ENCODE measurements at places on chromosomes 3 and 15.

DNA sequence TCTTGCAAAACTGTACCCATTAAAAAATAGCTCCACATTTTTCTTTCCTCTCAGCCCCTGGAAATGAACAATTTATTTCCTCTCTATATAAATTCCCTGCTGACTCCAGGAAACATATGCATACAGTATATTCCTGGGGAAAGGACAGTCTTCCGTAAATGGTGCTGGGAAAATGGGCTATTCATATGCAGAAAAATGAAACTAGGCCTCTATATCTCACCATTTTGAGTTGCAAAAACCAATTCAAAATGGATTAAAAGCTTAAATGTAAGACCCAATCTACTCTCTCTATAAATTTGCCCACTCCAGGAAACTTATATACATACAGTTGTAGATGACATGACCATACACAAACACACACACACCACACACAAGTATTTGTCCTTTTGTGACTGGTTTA lies 85.9 kb upstream of the GPR149 start:
- DNase-seq = no peak

- no peak for DNase-seq
These were observed 37.9 kb downstream of the LIPC start for GRCh38 chr15:58469432-58470353.

GRCh38 chr3:32392536-32393302 lies 1.1 kb downstream of the CMTM7 start:
- peak; percentile 77 for DNase-seq

DNA sequence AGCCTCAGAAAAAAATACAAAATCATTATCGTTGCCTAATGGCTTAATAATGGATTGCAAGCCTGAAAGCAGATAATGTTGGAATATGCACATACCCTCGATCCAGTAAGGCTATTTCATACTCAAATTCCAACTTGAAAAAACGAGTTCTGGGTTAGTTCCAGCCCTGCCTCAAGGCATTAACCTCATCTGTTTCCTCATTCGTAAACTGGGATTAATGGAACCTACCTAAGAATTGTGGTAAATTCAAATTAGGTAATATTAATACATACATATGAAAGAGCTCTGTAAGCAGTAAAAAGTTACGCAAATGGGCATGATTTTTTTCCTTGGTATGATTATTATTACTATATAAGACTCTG lies 107.5 kb downstream of the SRGAP3 start:
- DNase-seq = no peak

GRCh38 chr15:63519041-63519440 lies 14.6 kb downstream of the USP3 start:
- DNase-seq = no peak

DNA sequence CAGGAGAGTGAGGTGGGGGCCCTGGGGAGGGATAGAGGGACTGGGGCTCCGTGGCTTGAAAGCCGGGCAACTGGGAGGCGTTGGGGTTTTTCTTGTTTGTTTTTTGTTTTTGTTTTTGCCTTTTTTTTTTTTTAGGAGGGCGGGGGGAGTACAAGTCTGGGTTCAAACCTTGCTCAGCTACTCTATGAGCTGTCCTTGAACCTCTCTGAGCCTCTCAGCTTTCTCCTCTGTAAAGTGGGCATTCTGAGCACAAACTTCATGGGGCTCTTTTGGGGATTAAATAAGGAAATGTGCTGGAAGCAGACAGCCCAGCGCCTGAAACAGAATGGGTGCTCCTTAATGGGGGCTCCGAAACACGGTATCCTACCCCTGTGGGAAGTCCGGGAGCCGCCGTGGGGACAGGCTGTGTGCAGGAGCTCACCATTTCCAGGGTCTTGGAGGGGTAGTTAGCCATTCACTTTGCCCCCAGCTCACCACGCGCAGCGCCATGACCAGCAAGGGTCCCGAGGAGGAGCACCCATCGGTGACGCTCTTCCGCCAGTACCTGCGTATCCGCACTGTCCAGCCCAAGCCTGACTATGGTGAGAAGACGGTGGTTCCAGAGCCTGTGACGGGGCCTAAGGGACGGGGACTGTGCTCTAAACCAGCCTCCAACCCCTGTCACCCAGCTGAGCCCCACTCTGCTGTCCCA lies 388 bp downstream of the ACY1 start:
- no peak for DNase-seq

DNA sequence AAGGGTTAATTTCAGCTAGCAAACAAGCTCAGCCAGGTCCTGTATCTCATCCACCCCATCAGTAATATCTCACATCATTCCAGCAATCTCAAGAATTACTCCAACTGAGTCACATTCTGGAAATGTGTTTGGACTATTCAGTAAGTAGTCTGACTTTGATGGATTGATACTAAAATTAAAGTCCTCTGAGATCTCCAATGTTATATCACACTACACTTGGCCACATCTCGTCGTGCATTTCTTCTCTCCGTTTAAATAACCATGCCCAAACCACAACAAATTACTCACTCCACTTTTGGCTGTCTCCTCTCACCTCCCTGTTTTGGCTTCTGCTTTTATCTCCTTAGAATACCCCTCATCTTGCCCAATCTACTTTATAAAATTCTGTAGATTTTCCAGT lies 292.2 kb downstream of the PYDC2 start:
- DNase-seq = no peak

GRCh38 chr15:98611808-98612207 lies 36.5 kb upstream of the IGF1R start:
- no peak for DNase-seq

GRCh38 chr3:88133711-88134263 lies 16.0 kb upstream of the C3orf38 start:
- DNase-seq = no peak

DNA sequence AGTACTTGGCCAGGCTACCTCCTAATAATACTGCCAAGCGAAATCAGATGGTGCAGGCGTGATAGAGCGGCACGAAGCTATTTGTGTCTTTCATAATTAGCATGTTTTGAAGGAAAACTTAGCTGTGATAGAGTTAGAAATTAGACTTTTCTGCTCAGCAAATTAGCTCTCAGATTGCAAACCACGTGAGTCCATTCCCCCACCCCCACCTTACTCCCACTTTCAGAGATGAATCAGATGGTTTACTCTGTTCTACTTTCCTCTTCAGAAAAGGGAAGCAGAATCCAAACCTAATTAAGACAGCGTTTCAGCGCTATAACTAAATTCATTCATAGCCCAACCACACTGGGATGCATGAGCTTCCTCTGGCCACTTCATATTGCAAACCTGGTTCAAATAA lies 214.6 kb downstream of the SLCO3A1 start:
- no peak for DNase-seq

DNA sequence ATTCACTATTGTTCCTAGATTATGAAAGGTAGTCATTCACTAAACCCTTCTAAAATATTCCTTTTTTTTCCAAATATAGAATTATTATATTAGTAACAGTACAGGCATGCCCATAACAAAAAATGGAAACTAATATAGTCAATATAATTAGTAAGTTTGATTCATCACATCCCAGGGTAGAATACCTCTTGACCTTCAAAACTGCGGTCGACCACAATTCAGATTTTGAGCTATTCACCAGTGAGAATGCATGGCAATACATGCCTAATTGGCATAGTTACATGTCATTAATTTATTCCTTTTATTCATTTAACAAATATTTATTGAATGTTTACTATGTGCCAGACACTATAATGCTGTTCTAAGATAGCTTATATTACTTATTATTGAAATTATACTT lies 98.0 kb downstream of the CHL1 start:
- no peak for DNase-seq

- no peak for DNase-seq
These were observed 187.2 kb downstream of the CLSTN2 start for GRCh38 chr3:140122183-140122582.

GRCh38 chr3:112974894-112975293 lies at the start of gene CD200R1:
TSS of gene CD200R1 (minus strand) at chr3:112975103. CDS start at chr3:112974857, 246 bp downstream.
- DNase-seq = no peak

DNA sequence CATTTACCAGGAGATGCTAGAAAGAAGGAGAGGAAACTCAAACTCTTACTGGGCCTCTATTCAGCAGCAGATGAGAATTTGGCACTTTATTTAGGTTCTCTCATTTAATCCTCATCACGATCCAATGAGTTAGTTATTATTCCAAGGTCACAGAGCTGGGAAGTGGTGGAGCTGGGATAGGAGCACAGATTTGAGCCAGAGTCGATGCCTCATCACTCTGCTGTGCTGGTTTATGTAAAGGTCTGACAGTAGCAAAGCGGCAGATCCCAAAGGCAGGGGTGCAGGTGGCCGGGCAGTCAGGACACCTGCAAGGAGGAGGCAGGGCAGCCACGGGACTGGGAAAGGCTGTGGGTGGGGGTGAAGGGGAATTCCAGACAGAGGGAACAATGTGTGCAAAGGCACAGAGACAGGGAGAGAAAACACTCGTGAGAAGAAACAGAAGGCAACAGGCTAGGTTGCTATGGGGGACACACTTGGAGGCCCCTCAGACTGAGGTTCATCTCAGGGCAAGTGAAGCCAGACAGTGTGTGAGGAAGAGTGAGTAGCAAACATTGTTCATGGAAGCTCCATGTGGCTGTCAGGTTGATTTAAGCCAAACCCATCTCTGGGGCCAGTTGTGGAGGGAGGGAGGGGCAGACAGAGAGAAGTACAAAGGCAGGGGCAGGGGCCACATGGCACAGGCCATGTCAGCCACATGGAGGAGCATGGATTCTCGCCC lies 26.8 kb downstream of the RAB6B start:
- no peak for DNase-seq

- no peak for DNase-seq
These were observed 160.4 kb downstream of the CHL1 start for GRCh38 chr3:356952-357351.

- peak; percentile 56 for DNase-seq
These were observed 46.7 kb downstream of the MESD start for GRCh38 chr15:80942746-80943565.

DNA sequence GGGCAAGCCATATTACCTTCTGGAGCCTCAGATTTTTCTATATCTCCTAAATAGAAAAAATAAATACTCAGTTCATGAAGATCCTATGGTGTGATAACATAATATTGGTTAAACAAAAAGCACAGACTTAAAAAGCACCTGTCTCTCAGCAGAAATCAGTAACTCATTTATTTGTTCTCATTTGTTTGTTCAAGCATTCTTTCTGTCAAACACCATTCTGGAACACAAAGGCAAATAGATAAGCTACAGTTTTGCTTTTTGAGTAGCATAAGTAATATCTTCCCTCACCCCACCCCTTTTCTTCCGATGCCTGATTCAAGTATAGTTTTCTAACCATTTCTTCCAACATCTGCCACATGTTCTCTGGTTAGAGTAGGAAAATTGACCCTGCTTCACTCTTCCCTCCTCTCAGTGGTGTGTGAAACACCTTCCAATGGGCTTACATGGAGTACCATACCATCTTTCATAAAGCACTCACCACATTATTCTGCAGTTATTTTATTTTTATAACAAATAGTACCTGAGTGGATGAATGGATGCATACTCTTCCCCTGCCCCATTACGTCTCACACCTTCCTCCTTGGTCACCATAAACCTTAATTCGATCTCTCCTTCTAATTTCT lies 8.4 kb upstream of the IL1RAP start:
- DNase-seq = no peak

- DNase-seq = no peak
These were observed 140.4 kb downstream of the ANO10 start for GRCh38 chr3:43481375-43481774.

- DNase-seq = no peak
These were observed 674 bp downstream of the SERP1 start for GRCh38 chr3:150545419-150546225.

DNA sequence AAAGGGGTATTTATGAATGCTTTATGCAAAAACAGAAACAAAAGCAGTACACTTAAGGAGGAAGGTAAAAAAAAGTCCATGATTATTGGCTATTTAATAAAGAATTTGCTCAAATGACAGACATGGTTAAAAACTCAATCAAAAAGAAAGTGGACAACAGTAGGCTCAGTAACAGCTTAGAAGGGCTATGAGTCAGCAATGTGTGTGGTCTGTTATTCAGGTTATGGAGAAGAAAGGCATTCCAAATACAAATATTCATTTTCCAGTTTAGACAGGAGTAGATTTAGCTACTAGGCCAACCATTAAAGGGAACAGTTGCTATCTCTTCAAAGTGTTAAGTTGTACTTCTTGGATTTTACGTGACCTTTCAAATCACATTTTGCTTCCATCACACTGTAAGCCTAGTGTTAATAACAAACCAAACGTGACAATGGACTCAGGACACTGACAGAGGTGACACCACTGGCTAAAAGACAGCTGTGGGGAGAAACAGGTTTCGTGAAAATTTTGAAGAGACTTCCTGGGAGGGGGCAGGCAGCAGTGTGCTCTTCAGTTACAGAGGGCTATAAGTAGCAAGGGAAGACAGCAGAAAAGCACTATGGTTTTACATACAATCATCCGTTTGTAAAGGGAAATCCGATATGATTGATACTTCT lies 41.7 kb upstream of the MYO5C start:
- DNase-seq = no peak

DNA sequence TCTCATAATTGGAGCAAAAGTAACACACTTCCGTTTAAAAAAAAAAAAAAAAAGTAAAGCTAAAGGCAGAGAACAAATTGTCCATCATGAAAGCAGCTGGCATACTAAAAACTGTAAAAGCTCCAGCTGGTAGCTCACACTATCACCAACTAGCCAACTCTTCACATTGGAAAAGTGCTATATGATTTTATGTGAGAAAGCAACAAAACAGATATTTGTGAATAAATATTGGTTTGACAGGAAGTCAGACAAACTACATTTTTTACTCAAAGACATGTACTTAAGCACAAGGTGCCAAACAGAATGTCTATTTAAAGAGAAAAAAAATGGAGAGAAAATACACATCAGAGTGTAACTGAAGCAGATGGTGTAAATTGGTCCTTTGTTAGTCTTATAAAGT lies 231.2 kb upstream of the CADM2 start:
- DNase-seq = no peak

DNA sequence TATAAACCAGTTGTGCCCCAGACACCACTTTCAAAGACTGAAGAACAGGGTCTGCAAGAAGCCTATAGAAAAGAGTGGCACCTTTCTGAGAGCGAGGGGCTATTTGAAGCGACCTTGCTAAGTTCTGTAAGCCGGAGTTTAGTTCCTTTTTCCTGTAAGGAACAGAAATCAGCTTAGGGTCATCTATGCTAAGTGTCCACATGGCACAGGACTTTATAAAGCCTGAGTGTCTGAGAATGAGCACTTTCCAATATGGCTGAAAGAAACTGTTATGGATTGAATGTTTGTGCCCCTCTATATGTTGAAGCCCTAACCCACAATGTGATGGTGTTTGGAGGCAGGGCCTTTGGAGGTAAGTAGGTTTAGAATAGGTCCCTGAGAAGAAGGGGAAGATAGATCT lies 4.0 kb upstream of the A4GNT start:
- DNase-seq = no peak

DNA sequence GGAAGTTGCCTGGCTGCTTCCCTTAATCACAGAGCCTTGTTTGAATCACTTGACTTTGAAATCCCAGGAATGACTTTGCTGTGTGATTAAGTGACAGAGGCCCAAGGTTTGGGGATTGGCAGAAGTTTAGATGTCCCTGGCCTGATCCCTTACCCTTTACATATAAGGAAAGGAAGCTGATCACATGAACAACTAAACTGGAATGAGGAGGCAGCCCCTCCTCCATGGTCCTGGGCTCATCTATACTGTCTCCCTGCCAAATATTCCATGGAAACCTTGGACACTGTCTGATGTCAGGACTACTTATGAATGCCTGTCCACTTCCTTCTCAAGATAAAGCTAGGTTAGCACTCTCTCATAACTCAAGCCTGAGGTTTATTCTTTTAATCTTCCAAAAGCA lies 181.3 kb upstream of the CTDSPL start:
- DNase-seq = peak; percentile 56
